ENCODE measurements at places on chromosomes 5 and 9.

DNA sequence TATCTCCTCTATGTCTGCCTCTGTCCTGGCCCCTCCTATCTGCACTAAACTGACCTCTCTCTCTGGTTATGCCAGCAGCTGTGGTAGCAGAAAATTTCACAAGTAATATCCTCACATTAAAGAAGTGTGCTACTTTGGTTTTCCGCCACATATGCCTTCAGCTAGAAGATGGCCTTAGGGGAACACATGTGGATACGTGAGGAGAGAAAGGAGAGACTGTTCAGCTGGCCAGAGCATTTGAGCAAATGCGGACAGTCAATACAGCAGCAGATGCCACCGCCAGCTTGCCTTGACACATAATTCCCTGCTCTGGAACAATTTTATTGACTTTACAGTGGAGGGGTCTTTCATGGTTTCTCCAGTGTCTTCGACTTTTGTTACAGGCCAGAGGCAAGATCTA is 434.6 kb downstream of the TAF11L14 start:
- no peak for DNase-seq

- DNase-seq, result no peak
These were observed 24.8 kb upstream of the CTNNAL1 start for GRCh38 chr9:109037946-109038715.

GRCh38 chr5:142182840-142183239 is 74.3 kb downstream of the NDFIP1 start:
- DNase-seq, result no peak

- DNase-seq, result no peak
These were observed 110.4 kb upstream of the LIFR start for GRCh38 chr5:38666668-38667498.

- no peak for DNase-seq
These were observed 1.6 kb downstream of the B4GALT1 start for GRCh38 chr9:33165263-33166151.

- DNase-seq, result no peak
These were observed 35.8 kb downstream of the PPIC start for GRCh38 chr5:123000731-123001130.

- DNase-seq, result no peak
These were observed 7.7 kb downstream of the ENTPD8 start for GRCh38 chr9:137433349-137433915.

- no peak for DNase-seq
These were observed 5.7 kb downstream of the FYB1 start for GRCh38 chr5:39213447-39214207.

GRCh38 chr5:159858871-159859270 is 57.4 kb upstream of the ADRA1B start:
- DNase-seq, result no peak

GRCh38 chr5:90700299-90700698 is 141.7 kb downstream of the ADGRV1 start:
- no peak for DNase-seq

DNA sequence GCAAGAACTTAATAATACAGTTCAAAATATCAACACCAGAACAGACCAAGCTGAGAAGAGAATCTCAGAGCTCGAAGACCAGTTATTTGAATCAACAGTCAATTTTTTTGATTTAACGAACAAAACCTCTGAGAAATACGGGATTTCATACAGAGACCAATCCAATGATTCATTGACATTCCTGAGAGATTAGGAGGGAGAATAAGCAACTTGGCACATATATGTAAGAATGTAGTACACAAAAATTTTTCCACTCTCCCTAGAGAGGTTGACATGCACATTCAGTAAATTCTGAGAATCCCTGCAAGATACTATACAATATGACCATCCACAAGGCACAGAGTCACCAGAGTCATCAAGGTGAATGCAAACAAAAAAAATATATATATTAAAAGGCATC is 1577.3 kb upstream of the C9orf72 start:
- no peak for DNase-seq

DNA sequence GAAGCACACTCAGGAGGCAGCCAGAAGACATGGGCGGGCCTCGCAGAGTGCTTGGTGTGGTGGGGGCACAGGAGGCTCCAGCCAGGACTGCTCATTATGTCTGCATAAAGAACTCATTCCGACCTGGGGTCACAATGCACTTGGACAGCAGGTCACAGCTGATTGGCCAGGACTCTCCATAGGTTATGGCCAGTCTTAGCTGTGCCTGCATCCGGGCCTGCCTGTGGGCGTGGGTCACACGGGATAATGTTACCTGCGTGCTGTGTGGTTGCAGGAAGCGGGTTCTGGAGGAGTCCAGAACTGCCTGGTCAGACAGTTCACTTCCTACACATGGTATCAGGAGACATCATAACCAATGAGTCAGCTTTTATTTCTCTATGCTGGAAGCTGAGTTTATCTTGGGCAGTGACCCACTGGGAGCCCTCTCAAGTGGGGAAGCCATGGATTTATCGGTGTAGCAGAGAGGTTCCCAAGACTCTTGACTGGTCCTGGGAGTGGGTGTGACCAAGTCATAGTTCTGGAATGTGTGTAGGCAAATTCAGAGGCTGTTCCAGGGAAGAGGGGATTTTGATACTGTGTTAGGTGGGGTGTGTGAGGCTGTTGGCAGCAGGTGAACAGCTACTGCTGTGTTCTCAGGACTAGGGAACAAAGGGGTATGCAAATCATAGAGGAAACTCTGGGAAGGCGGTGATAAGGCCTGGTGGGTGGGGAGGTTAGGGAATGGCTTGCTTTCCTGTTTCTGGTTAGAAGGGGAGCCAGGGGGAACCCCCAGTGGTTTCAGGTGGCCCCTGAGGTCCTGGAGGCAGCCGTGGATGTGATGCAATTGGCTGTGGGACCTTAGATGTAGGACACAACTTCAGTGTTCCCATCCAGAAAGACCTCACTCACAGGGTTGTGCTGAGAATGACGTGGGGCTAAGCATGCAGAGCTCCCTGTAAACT is 51.3 kb downstream of the ARHGEF37 start:
- no peak for DNase-seq

DNA sequence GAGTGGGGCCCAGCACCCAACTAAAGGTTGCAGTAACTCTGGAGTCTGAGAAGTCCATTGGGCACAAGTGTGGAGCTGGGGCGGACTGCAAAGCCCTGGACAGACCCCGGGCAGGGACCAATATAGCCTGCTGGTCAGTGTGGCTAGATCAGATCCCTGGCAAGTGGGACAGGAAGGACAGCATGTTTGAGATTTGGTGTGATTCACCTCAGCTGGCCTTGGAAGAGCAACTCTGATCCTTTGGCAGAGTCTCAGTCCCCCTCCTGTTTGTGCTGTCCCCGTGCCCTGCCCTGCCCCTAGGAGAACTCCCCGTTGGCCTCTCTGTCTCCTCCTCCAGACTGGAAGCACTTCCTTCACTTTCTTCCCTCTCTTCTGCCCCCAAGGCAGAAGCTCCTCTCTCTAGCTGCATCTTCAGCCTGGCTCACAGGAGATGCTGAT is 255.3 kb downstream of the FSTL4 start:
- DNase-seq, result no peak

DNA sequence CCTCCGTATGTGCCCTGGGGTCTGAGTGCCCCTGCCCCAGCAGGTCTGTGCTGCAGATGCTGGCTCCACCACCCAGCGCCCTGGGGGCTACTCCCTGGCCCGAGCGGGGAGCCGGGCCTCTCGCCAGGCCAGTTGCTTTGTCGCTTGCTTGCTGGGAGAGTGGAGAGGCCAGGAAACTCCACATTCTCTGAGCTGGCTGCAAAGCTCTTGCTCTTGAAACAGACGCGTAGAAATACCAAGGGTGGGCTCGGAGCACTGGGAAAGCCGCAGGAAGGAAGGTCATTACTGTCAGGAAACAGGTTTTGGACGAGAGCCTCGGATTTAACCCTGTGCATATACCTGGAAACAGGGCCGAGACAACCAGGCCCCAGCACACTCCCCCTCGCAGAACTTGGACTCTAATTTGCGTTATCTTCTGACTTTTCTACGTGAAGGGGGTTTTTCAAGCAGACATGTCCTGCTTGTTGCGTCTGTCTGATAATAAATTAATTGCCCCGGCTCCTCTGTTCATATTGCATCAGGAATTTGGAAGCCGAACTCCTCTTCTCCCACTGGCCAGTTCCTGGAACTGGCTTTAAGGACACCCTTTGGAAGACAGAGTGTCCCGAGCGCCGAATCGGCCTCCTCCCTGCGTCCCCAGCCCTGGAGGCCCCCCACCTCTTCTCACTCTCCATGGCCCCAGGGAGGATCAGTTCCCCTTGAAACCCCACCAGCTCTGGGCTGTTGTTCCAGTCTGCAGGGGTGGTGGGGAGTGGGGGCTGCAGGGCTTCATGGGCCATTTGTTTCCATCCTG is 11.2 kb downstream of the ADAMTSL2 start:
- DNase-seq, result no peak
